ENCODE measurements at places on chromosomes 1 and 21.

GRCh38 chr1:15275921-15276683, 29.1 kb downstream of the FHAD1 start:
- no peak for DNase-seq

- no peak for DNase-seq
These were observed 23.2 kb upstream of the CNIH3 start for GRCh38 chr1:224592636-224593582.

- no peak for DNase-seq
These were observed 12.0 kb downstream of the MIIP start for GRCh38 chr1:12031039-12031980.

GRCh38 chr1:162550925-162551324, 10.6 kb upstream of the UAP1 start:
- no peak for DNase-seq

DNA sequence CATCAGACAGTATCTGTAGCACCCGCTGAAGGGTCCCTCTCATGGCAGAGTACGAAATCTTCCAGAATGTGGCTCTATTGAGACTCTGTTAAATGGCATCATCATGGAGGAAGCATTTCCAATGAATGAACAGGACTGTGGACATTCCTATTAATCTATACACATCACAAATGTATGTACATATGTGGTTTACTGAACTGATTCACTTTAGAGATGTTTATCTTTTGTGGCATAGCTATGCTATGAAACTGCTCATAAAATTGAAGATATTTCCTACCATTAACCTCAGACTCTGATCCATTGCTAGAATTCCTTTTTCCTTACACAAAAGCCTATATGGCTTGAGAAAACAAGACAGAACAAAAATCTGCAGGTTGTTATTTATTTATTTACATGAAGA, 259.6 kb upstream of the RRP15 start:
- no peak for DNase-seq

GRCh38 chr1:8193840-8194406, 124.0 kb upstream of the SLC45A1 start:
- DNase-seq, result no peak

DNA sequence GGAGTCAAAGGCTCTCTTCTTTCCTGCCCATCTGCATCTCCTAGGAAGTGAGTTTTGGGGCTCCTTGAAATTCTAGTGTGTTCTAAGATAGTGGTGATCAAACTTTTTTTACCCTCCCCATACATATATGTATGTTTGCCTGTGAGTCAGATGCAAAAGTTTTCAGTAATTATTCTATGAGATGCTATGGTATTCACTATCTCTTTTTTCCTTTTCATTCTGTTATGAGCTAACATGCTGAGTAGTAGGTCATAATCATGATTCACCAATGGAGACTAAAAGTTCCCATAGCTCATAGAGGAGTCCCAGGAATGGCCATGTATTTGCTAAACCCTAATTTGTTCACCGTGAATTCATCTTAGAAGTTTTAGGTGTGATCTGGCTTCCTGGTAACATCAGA, 135.6 kb downstream of the GPR52 start:
- DNase-seq, result no peak
